GM23248 (cell line): ENCODE measurements at places on chromosomes 4 and X. TPM values are rescaled to one million over a fixed set of nuclear protein-coding genes. Genes with fewer than 3 reads are reported as not detected.

Gene ZAR1
- polyA plus RNA-seq = not detected in 2 replicates

DNA sequence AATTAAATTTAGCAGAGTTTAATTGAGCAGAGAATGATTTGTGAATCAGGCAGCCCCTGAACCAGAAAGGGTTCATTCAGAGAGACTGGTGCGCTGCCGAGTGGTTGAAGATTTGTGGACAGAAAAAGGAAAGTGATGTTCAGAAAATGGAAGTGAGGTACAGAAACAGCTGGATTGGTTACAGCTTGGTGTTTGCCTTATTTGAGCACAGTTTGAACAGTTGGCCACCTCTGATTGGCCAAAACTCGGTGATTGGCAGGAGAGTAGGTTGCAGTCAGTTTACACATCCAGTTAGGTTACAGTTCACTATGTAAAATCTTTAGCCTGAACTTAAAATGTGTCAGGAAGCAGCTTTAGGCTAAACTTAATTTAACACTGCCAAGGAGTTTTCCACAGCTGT is 14.9 kb downstream of the MID1IP1 start:
- DNase-seq = no peak

- DNase-seq = peak; percentile 4
Observed at GRCh38 chrX:96906741-96907140, 23.0 kb downstream of the RPA4 start.

DNA sequence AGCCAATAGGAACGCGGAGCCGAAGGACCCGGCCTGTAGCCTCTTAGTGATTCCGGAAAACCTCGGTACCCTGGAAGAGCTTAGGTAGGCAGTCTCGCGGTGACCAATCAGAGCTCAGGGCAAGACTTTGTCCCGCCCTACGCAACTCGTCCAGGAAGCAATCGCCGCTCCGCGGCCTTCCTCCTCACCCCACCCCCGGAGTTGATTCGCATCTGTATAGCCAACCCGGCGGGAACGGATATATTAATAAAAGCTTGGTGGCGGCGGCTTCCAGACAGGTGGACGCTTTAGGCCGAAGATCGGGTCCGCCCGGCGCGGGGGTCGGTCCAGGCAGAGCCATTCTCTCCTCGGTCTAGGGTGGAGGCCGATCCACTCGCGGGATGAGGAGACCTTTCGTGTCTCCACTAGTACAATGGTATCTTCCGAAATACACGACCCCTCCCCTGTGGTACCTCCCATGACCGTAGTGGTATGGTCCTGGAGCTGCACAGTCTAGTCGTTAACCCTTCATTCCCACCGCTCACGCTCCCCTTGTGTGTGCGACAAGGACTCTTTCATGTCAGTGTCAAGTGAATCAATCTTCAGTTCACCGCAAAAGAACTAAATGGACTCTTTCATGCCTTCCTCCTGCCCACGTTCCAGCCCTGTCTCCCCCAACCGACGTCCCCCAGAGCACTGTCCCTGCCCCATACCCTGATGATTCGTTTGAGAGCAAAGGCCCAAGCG is 24.2 kb upstream of the GLOD5 start:
- DNase-seq = peak; percentile 96

DNA sequence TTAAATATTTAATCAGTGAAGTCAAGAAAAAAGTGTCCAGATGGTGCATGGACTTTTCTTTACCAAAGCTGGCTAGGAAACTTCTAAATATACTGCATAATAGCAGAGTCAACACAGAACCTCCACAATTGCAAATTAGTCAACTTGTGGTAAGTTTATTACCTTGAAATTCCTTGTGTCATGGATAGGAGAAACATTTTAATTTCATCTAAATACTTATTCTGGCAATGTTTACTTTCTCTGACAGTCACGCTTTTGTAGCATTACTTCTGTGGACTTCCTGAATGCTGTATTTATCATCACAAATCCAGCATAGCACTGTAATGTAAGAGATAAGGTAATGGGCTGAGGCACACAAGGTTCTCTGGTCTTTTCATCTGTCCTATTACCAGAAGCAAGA is 2266.1 kb downstream of the PCDH7 start:
- no peak for DNase-seq

DNA sequence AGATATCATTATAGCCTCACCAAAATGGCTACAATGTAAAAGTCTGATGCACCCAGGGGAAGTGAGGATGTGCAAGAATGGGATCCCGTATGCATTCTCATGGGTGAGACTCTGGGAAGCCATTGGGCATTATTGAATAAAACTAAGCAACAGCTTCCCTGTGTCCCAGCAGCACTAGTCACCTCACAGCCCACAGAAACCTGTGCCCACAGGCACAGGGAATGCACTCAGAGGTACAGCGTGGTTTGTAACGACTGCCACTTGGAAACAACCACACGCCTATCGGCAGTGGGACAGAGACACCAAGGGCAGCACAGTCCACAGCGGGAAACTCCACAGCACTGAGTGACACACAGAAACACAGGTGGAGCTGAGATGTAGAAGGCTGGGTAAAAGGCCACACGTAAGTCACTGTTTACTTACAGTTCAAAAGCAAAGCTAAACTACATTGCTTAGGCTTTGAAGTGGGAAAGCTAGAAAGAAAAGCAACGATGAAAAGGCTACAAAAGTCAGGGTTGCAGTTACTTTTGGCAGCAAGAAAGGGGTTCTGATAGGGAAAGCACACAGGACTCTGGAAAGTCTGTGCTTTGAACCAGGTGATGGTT is 69.2 kb downstream of the HAUS3 start:
- DNase-seq = no peak

DNA sequence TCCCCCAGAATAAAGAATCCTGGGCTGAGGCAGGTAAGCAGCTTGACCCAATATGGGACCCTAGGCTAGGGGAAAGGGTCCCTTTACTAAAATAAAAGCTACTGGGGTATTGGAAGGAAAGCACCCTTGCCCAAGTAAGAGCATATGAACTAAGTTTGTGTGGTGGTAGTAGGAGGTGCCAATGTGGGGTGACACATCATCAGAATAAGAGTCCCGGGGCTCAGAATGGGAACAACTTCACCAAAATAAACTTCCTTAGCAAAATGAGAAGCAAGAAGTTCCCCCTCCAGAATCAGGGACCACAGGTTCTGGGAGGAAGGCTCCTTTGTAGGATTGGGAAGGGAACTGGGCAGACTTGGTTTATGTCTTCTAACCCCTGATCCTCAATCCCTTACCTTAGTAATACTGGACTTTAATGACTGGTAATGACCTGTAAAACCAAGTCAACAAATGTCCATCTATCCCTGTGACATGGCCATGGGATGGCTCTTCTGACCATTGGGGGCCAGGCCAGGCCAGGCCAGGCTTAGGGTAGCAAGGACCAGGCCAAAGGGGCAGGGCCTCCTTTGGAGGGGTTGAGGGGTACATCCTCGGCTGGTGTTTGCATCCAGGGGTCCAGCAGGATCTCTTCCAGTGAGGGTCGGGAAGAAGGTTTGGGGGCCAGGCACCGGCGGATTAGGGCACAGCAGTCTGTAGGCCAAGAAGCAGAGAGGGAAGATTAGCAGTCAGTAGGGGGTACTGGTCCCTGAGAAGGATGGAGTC is 2.3 kb upstream of the SLC35A2 start:
- DNase-seq = no peak
